ENCODE measurements at places on chromosomes 5 and 9. TPM values are rescaled to one million over a fixed set of nuclear protein-coding genes. Genes with fewer than 3 reads are reported as not detected.

Gene SLC36A3
- polyA plus RNA-seq = not detected

Gene RHOBTB3
- polyA plus RNA-seq = 1.9 TPM

Gene GARNL3
- polyA plus RNA-seq = 1.3 TPM

Gene RXFP3
- not detected for polyA plus RNA-seq

Gene ORM1
- not detected for polyA plus RNA-seq
